ENCODE measurements at places on chromosomes 7 and 10. TPM values are rescaled to one million over a fixed set of nuclear protein-coding genes. Genes with fewer than 3 reads are reported as not detected.

- DNase-seq = no peak
- H3K4me1 ChIP-seq = peaks cover 48% of the 10 kb centered on the region
- H3K27ac ChIP-seq = peak overlapping the region; percentile 88
- H3K36me3 ChIP-seq = peaks cover 2% of the 10 kb centered on the region
- peak overlapping the region; percentile 49 for H3K4me3 ChIP-seq
Measured at GRCh38 chr10:86411281-86411841, 44.8 kb upstream of the GRID1 start.

DNA sequence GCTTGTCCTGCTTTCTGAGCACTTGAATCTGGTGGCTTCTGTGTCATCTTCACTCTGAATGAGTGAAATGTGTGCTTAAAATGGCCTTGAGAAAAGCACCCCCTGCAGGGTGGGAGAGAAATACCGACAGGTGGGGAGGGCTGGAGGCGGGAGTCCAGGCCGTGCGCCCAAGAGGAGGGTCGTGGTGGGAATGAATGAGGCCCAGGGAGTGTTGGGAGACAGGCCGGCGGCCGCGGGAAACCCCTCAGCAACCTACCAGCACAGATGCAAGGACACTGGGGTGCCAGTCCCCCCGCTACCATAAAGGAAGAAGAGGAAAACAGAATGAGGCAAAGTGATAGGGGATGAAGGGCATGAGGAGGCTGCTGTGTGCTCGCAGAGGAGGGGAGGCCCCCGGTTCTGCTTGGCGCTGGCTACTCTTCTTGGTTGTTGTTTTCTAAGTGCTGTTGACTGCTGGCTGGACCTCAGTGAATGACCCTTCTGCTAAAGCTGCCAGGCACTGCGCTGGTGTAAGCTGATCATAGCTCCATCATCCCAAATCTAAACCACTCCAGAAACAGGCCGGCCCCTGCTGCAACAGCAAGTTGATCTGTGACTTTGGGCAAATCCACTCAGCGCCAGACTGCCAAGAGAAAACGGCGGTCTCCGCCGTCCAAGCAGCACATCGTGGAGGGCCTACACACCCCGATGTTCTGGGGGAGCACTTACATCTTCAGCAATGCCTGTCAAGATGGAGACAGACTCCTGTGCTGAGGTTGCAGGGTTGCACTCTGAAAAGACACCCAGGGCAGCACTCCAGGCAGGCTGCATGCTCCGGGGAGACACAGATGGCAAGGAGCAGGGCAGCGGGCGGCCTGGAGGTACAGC is 378.5 kb downstream of the DNAJB6 start:
- no peaks in the 10 kb centered on the region for H3K4me1 ChIP-seq
- peak; percentile 75 for DNase-seq
- no peak overlapping the region for H3K27ac ChIP-seq
- no peak overlapping the region for H3K4me3 ChIP-seq
- H3K27me3 ChIP-seq = peaks cover 12% of the 10 kb centered on the region

DNA sequence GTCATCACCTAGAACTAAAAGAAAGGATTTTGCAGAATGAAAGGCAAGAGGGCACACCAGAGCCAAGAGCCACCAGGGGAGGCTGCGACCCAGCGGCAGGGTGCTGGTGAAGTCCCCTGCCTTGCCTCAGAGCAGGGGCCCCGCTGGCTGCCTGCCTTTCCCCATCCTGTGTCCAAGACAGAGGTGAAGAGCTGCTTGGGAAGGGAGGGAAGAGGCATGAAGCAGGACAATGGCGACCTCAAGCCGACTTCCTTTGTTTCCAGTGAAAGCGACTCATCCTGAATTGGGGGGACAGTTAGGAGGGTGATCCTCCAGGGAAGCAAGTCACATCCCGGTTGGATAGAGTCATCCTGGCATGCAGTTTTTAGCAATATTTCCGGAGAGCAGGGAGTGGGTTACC is 255.5 kb upstream of the YAE1 start:
- no peak overlapping the region for H3K4me3 ChIP-seq
- no peak for DNase-seq
- peaks cover 24% of the 10 kb centered on the region for H3K27me3 ChIP-seq
- peaks cover 10% of the 10 kb centered on the region for H3K4me1 ChIP-seq

GRCh38 chr7:45955286-45955685 is 34.2 kb upstream of the IGFBP3 start:
- no peak overlapping the region for H3K4me3 ChIP-seq
- no peak for DNase-seq
- no peaks in the 10 kb centered on the region for H3K27me3 ChIP-seq
- peak overlapping the region; percentile 80 for H3K27ac ChIP-seq
- peaks cover 10% of the 10 kb centered on the region for H3K4me1 ChIP-seq

GRCh38 chr10:14556285-14556956 is 218.3 kb downstream of the FAM107B start:
- peak overlapping the region; percentile 33 for H3K27ac ChIP-seq
- H3K27me3 ChIP-seq = no peaks in the 10 kb centered on the region
- H3K36me3 ChIP-seq = peaks cover 2% of the 10 kb centered on the region
- peaks cover 26% of the 10 kb centered on the region for H3K4me1 ChIP-seq

GRCh38 chr7:149831741-149832219 is 6.4 kb upstream of the ZNF862 start:
- H3K4me3 ChIP-seq = no peak overlapping the region
- peaks cover 31% of the 10 kb centered on the region for H3K27me3 ChIP-seq
- H3K4me1 ChIP-seq = no peaks in the 10 kb centered on the region
- no peak overlapping the region for H3K27ac ChIP-seq

- no peak overlapping the region for H3K4me3 ChIP-seq
- H3K27ac ChIP-seq = no peak overlapping the region
- H3K4me1 ChIP-seq = peaks cover 14% of the 10 kb centered on the region
Measured at GRCh38 chr7:22783421-22783820, 39.2 kb downstream of the TOMM7 start.

The CHAT gene
- not detected for total RNA-seq

Measured in chondrocyte (in vitro differentiated cells).